ENCODE measurements at places on chromosomes 12 and 14. TPM values are rescaled to one million over a fixed set of nuclear protein-coding genes. Genes with fewer than 3 reads are reported as not detected.

LTBP2 gene
- total RNA-seq = 11.0 TPM

CRIP2 gene
- 190 TPM for total RNA-seq

FAM222A gene
- 5.1 TPM for total RNA-seq

GARIN6 gene
- total RNA-seq = not detected

WIF1 gene
- total RNA-seq = not detected

IQSEC3 gene
- total RNA-seq = not detected

WSB2 gene
- total RNA-seq = 66.4 TPM

RNF41 gene
- total RNA-seq = 24.3 TPM

TPH2 gene
- not detected for total RNA-seq

PLEKHH1 gene
- 3.1 TPM for total RNA-seq

TTC6 gene
- 0.73 TPM for total RNA-seq

CMA1 gene
- total RNA-seq = not detected

CIROP gene
- total RNA-seq = not detected

ACSS3 gene
- total RNA-seq = not detected

RASSF9 gene
- 0.94 TPM for total RNA-seq

HSPA2 gene
- total RNA-seq = 36.6 TPM

NTN4 gene
- 47.0 TPM for total RNA-seq

TAS2R50 gene
- total RNA-seq = not detected

FAM186B gene
- 0.16 TPM for total RNA-seq

COL2A1 gene
- total RNA-seq = 0.07 TPM

PFKM gene
- 23.7 TPM for total RNA-seq

All from A549 treated with GW870086 at 1 μM for 4 hours (cell line).